Caco-2 (cell line): ENCODE measurements at places on chromosomes 7 and 10.

- H3K4me3 ChIP-seq, result no peak overlapping the region
- H3K4me1 ChIP-seq, result peaks cover 20% of the 10 kb centered on the region
- peak; percentile 89 for DNase-seq
- no peaks in the 10 kb centered on the region for H3K27me3 ChIP-seq
These were observed 88.8 kb downstream of the GSAP start for GRCh38 chr7:77327067-77327931.

DNA sequence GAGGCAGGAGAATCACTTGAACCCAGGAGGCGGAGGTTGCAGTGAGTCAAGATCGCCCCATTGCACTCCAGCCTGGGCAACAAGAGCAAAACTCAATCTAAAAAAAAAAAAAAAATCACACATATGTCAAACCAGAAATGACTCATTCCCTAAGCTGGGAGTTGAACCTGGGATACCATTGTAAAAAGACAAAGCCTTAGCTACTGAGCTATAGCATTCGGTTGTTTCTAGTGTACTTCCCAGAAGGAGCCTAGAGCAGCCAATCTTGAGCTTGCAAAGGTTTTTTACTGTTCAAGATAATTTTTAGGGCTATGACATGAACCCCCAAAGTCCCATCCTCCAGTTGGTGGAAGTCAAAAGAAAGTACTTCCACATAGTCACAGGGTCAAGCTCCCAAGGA lies 87.9 kb downstream of the ZNF467 start:
- no peaks in the 10 kb centered on the region for H3K36me3 ChIP-seq
- H3K27me3 ChIP-seq, result no peaks in the 10 kb centered on the region
- no peak overlapping the region for H3K27ac ChIP-seq
- no peaks in the 10 kb centered on the region for H3K4me1 ChIP-seq

DNA sequence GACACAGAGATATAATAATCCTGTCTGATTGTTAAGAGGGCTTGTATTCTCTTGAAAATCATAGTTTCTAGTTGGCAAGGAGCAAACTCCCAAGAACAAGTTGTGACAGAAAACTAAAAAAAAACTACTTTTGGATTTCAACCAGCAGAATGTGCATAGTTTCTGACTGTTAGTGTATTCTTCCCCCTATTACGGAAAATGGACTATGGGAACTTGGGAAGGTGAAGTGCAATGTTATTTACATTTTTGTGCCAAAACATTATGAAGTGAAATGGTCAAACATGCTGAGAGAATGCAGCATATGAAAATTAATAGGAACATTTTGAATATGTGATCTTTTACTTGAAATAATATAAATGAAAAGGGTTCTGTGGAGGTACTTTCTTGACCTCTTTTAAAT lies 660.8 kb downstream of the SUGCT start:
- no peaks in the 10 kb centered on the region for H3K36me3 ChIP-seq
- H3K4me3 ChIP-seq, result no peak overlapping the region
- no peaks in the 10 kb centered on the region for H3K27me3 ChIP-seq

DNA sequence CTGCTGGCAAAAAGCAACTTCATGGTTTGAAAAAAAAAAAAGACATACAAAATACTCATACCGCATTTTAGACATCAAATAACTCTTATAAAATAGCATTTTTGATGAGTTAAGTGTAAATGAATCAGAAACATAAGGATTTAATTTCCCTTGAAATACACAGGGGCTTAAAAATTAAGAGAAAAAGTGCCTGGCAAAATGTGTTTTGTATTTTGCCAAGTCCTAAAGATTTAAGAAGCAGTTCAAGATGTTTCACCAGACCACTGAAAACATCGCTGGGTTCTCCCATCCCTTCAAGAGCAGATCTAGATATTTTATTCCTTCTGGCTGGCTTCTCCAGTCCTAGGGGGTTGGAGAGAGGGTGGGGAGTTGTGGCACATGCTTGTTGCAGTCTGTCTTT lies 396.4 kb downstream of the INHBA start:
- no peaks in the 10 kb centered on the region for H3K36me3 ChIP-seq
- no peaks in the 10 kb centered on the region for H3K27me3 ChIP-seq
- DNase-seq, result no peak
- no peaks in the 10 kb centered on the region for H3K4me1 ChIP-seq
- no peak overlapping the region for H3K4me3 ChIP-seq
- no peak overlapping the region for H3K27ac ChIP-seq

DNA sequence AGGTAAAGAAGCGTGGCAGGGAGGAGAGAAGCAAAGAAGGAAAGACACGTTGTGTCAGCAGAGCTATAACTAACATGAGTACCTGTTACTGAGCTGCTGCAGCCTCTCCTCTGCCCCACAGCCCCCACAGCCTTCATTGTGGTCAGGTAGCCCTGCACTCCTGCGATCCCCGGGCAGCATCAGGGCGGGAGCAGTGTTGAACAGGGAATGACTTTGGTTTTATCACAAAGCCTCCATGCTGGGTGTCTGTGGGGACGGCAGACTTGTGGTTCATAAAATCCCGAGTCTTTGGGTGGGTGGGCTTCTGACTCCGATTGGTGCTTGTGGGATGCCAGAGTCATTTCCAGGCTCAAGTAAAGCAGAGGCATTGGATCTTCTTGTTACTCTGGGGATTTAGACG lies 14.8 kb upstream of the PRKAG2 start:
- H3K36me3 ChIP-seq, result no peaks in the 10 kb centered on the region
- H3K27ac ChIP-seq, result no peak overlapping the region
- peak; percentile 19 for DNase-seq

GRCh38 chr10:72267381-72267780 lies 6.3 kb upstream of the DDIT4 start:
- H3K27ac ChIP-seq, result peak overlapping the region; percentile 67
- DNase-seq, result no peak
- H3K4me1 ChIP-seq, result peaks cover 5% of the 10 kb centered on the region; the same call in 1 of the 2 replicates

GRCh38 chr7:80736371-80737125 lies 98.1 kb downstream of the CD36 start:
- H3K27ac ChIP-seq, result no peak overlapping the region
- no peaks in the 10 kb centered on the region for H3K27me3 ChIP-seq
- H3K4me1 ChIP-seq, result no peaks in the 10 kb centered on the region
- DNase-seq, result no peak
- no peak overlapping the region for H3K4me3 ChIP-seq

DNA sequence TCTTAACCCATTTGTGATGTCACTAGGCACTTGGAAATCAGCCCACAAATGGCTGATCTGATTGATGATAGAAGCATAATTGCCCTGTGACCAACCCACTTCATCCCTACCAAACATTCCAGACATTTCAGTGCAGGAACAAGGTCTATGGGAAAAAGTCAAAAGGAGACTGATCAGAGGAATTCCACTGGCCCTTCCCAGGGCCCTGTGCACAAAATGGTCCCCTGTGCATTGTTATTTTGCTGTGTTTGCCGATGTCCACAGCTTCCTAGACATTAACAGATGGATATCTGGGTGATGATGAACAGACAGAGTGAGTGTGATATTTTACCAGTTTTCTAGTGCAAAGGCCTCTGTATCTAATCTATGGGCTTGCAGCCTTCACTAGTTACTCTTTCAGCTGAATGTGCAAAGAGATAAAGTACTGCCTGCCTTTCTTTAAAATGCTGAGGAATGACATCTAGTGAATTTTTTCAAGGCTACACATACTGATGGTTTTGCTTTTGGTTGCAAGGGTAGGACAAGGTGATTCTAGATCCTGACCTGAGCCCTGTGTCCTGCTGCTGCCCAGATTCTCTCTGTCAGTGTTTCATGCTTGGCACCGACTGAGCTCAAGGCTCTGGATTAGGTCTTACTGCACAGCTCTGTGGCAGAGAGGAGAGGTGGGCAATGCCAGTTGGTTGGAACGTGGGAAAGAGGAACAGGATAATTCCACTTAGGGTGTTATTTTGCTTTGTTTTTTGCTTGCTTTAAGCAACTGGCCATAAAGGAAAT lies 55.4 kb downstream of the CALD1 start:
- peak; percentile 73 for DNase-seq
- peaks cover 30% of the 10 kb centered on the region for H3K4me1 ChIP-seq
- H3K27ac ChIP-seq, result peak overlapping the region; percentile 89
- no peaks in the 10 kb centered on the region for H3K27me3 ChIP-seq

GRCh38 chr10:79487296-79488194 lies 24.8 kb upstream of the EIF5AL1 start:
- H3K27ac ChIP-seq, result no peak overlapping the region
- H3K4me1 ChIP-seq, result no peaks in the 10 kb centered on the region
- H3K4me3 ChIP-seq, result no peak overlapping the region
- peak; percentile 77 for DNase-seq
- no peaks in the 10 kb centered on the region for H3K36me3 ChIP-seq
- H3K27me3 ChIP-seq, result no peaks in the 10 kb centered on the region; the same call in 1 of the 2 replicates

DNA sequence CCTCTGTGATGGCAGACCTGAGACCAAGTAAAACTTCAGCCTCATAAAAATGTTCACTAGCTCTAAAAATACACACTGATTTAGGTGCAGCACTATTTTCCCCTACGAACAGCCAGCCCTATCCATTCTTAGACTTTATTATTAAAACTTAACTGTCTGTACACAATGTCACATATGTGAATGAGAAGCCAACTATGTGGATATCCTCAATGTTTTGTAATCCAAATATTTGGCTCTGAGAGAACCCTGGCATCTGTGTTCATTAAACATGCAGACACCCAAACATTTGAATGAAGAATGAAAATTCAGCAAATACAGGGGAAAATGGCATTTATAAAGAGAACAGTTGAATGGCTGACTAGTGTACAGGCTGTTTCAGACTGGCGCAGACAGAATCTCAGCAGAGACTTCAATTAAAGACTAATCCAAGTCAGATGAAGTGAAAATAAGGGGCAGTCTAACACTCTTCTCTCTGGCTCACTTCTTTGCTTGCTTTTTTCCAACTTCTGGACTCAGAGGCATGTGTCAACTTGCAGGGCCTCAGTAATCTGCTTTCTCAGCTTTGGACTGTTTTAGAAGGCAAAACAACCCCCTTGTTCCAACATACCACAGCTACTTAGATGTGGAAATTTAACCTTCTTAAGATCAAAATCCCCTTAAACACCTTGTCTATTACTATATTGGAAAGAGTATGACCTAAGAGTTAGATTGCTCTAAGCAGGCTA lies 47.4 kb upstream of the FAM180A start:
- no peaks in the 10 kb centered on the region for H3K27me3 ChIP-seq
- no peaks in the 10 kb centered on the region for H3K36me3 ChIP-seq
- DNase-seq, result no peak
- no peak overlapping the region for H3K27ac ChIP-seq
- H3K4me1 ChIP-seq, result no peaks in the 10 kb centered on the region

DNA sequence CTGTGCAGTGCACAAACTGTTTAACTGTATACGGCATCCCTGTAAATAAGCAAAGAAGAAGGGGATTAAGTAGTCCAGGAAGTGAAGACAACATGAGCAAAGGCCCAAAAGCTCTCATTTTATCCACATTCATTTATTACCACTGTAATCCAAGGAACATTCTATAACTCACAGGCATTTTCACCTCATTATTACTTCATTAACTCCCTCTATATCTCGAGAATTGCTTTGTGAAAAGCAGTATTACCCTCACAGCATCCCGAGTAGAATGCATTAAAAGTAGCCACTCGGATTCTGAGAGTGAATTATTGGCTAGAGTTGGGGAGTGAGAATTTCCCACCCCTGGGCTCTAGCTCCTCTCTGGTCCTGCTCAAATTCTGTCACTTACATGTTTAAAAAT lies 51.0 kb upstream of the CHCHD3 start:
- no peak overlapping the region for H3K27ac ChIP-seq
- no peak for DNase-seq
- H3K36me3 ChIP-seq, result no peaks in the 10 kb centered on the region
- H3K4me1 ChIP-seq, result no peaks in the 10 kb centered on the region
- no peak overlapping the region for H3K4me3 ChIP-seq
- H3K27me3 ChIP-seq, result no peaks in the 10 kb centered on the region; the same call in 1 of the 2 replicates

GRCh38 chr7:128661446-128661845 lies 10.6 kb upstream of the GARIN1A start:
- no peak overlapping the region for H3K4me3 ChIP-seq
- H3K27me3 ChIP-seq, result no peaks in the 10 kb centered on the region
- no peak overlapping the region for H3K27ac ChIP-seq
- H3K36me3 ChIP-seq, result no peaks in the 10 kb centered on the region
- H3K4me1 ChIP-seq, result no peaks in the 10 kb centered on the region
- no peak for DNase-seq

DNA sequence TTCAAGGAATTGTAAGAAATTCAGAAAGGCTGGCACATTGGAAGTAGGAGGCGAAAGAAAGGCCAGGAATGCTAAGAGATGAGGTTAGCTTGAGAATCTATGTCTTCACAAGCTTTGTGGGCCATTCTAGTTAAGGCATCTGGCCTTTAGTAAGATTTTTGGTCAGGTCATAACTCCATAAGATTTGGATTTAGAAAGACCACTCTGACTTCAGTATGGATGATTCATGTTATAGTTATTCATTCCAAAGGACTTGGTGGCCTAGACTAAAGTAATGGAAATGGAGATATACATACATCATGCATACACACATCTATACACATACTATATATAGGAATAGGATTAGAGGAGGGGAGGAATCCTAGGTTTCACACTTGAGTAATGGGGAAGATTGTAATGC lies 77.5 kb downstream of the SEPTIN7 start:
- no peak overlapping the region for H3K27ac ChIP-seq
- 0 out of 2 replicates have a peak, but pooled peaks cover 4% of the 10 kb centered on the region for H3K4me1 ChIP-seq

- no peaks in the 10 kb centered on the region for H3K27me3 ChIP-seq
- no peak for DNase-seq
- H3K4me1 ChIP-seq, result no peaks in the 10 kb centered on the region
These were observed 108.7 kb upstream of the ADAM12 start for GRCh38 chr10:126496771-126497545.

- peaks cover 5% of the 10 kb centered on the region; the same call in 1 of the 2 replicates for H3K4me1 ChIP-seq
- H3K27ac ChIP-seq, result no peak overlapping the region
These were observed 169.3 kb upstream of the PRSS1 start for GRCh38 chr7:142579946-142580345.

GRCh38 chr7:134962270-134962780 lies 24.0 kb upstream of the AGBL3 start:
- no peak for DNase-seq
- H3K27ac ChIP-seq, result no peak overlapping the region
- H3K36me3 ChIP-seq, result peaks cover 5% of the 10 kb centered on the region

GRCh38 chr7:117249696-117250095 lies 73.2 kb downstream of the WNT2 start:
- no peak overlapping the region for H3K4me3 ChIP-seq
- H3K36me3 ChIP-seq, result no peaks in the 10 kb centered on the region

GRCh38 chr10:87578160-87578841 lies 73.6 kb downstream of the MINPP1 start:
- no peak for DNase-seq
- H3K4me1 ChIP-seq, result peaks cover 11% of the 10 kb centered on the region; the same call in 1 of the 2 replicates
- H3K27ac ChIP-seq, result no peak overlapping the region
- H3K27me3 ChIP-seq, result no peaks in the 10 kb centered on the region

- H3K4me3 ChIP-seq, result no peak overlapping the region
- peaks cover 28% of the 10 kb centered on the region for H3K4me1 ChIP-seq
- no peaks in the 10 kb centered on the region for H3K36me3 ChIP-seq
- H3K27me3 ChIP-seq, result no peaks in the 10 kb centered on the region
- DNase-seq, result no peak
These were observed 275.2 kb downstream of the BAMBI start for GRCh38 chr10:28952523-28952922.

GRCh38 chr7:20279979-20280378 lies 50.7 kb upstream of the ITGB8 start:
- no peaks in the 10 kb centered on the region for H3K27me3 ChIP-seq
- no peak overlapping the region for H3K27ac ChIP-seq
- peaks cover 3% of the 10 kb centered on the region; the same call in 1 of the 2 replicates for H3K4me1 ChIP-seq
- DNase-seq, result no peak
